Astrocyte (in vitro differentiated cells and primary cell): ENCODE measurements at places on chromosomes 7 and 10. TPM values are rescaled to one million over a fixed set of nuclear protein-coding genes. Genes with fewer than 3 reads are reported as not detected.

GRCh38 chr10:61900829-61901792 is at the start of gene ARID5B:
Gene ARID5B, plus strand, starts transcription at chr10:61901699. Its CDS starts 11 bp downstream, at chr10:61901710.
- H3K4me1 ChIP-seq = peaks cover 45% of the 10 kb centered on the region
- peak; percentile 68 for DNase-seq

DNA sequence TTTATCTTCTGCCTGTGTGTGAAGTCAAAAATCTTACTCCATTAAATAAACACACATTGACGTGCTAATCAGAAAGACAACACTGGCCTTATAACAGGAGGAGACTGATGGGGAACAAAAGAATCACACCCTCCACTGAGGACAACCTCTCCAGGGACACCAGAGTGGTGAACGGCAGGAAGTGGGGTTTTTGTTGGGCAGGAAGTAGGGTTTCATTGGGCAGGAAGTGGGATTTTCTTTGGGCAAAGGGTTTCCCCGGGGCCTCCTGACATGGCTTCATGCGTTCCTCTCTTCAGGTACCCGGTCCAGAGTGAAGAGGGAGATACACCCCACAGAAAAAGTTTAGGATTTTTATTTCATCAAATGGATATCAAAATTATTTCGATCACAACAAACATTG is 30.6 kb downstream of the ADARB2 start:
- H3K27ac ChIP-seq = no peak overlapping the region
- H3K4me1 ChIP-seq = no peaks in the 10 kb centered on the region
- H3K4me3 ChIP-seq = no peak overlapping the region
- no peaks in the 10 kb centered on the region for H3K27me3 ChIP-seq

GRCh38 chr10:74923556-74923955 is 97.2 kb downstream of the KAT6B start:
- H3K27ac ChIP-seq = peak overlapping the region; percentile 24
- no peaks in the 10 kb centered on the region for H3K36me3 ChIP-seq
- H3K4me1 ChIP-seq = peaks cover 48% of the 10 kb centered on the region
- no peak overlapping the region for H3K4me3 ChIP-seq
- no peak for DNase-seq
- no peaks in the 10 kb centered on the region for H3K27me3 ChIP-seq

GRCh38 chr7:111883241-111883640 is 320.9 kb upstream of the IMMP2L start:
- no peaks in the 10 kb centered on the region for H3K4me1 ChIP-seq
- H3K27ac ChIP-seq = no peak overlapping the region
- H3K36me3 ChIP-seq = no peaks in the 10 kb centered on the region
- no peak overlapping the region for H3K4me3 ChIP-seq

GRCh38 chr7:108204281-108204796 is 74.2 kb upstream of the LAMB4 start:
- no peak overlapping the region for H3K4me3 ChIP-seq
- no peak overlapping the region for H3K27ac ChIP-seq
- no peaks in the 10 kb centered on the region for H3K4me1 ChIP-seq
- DNase-seq = no peak

GRCh38 chr10:62581351-62581750 is 207.2 kb downstream of the ZNF365 start:
- H3K27ac ChIP-seq = no peak overlapping the region
- peak; percentile 63 for DNase-seq
- H3K27me3 ChIP-seq = no peaks in the 10 kb centered on the region
- H3K4me1 ChIP-seq = peaks cover 52% of the 10 kb centered on the region

GRCh38 chr10:22252224-22252800 is 34.5 kb upstream of the EBLN1 start:
- DNase-seq = peak; percentile 46
- H3K27me3 ChIP-seq = peaks cover 13% of the 10 kb centered on the region
- H3K4me1 ChIP-seq = peaks cover 3% of the 10 kb centered on the region
- H3K36me3 ChIP-seq = no peaks in the 10 kb centered on the region

Gene ZNF804B
- total RNA-seq = not detected in 2 replicates
